Keratinocyte (primary cell): ENCODE measurements at places on chromosomes 3 and 15. TPM values are rescaled to one million over a fixed set of nuclear protein-coding genes. Genes with fewer than 3 reads are reported as not detected.

Gene SLCO3A1
- 21.3 to 31.7 TPM (median 21.6 TPM) in 3 replicates for polyA plus RNA-seq

Gene GABRR3
- not detected in 3 replicates for polyA plus RNA-seq

Gene EPHA6
- not detected in 3 replicates for polyA plus RNA-seq

Gene HERC2
- 12.4 to 16.2 TPM (median 14.9 TPM) in 3 replicates for polyA plus RNA-seq

- no peak for DNase-seq
Measured at GRCh38 chr3:42569593-42570142, 12.1 kb downstream of the SEC22C start.

DNA sequence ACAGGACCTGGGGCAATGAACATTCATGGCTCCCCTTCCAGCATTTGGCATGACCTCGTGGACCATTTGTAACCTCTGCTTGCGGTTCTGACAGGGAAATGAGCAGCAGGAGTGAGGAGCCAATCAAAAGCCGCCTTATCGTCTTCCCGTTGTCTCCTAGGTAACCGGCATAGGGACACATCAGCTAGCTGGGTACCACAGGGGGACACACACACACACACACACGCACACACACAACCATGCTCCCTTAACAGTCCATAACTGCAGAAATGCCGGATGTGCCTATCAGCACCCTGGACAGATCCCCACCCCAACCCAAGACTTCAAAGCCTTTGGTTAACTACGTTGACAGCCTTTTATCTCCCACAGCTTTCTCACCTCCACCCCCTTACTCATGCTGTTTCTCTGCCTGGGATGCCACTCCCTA is 53.4 kb upstream of the CCDC174 start:
- DNase-seq: no peak

- no peak for DNase-seq
Measured at GRCh38 chr3:28672406-28672805, 323.8 kb upstream of the AZI2 start.

- no peak for DNase-seq
Measured at GRCh38 chr15:66863390-66864085, 161.5 kb downstream of the SMAD6 start.
